ENCODE measurements at places on chromosomes 11 and 22.

GRCh38 chr22:30289980-30290313, 642 bp upstream of the CASTOR1 start:
- H3K4me1 ChIP-seq, result peaks cover 32% of the 10 kb centered on the region
- H3K36me3 ChIP-seq, result no peaks in the 10 kb centered on the region
- H3K4me3 ChIP-seq, result peak overlapping the region; percentile 87
- no peaks in the 10 kb centered on the region for H3K27me3 ChIP-seq
- peak overlapping the region; percentile 44 for H3K27ac ChIP-seq

GRCh38 chr11:111452817-111453552, 59.2 kb downstream of the BTG4 start:
- no peak overlapping the region for H3K4me3 ChIP-seq
- H3K4me1 ChIP-seq, result no peaks in the 10 kb centered on the region
- H3K27ac ChIP-seq, result no peak overlapping the region
- H3K27me3 ChIP-seq, result no peaks in the 10 kb centered on the region
- DNase-seq, result no peak

GRCh38 chr11:69311767-69312385, 17.9 kb downstream of the MYEOV start:
- no peaks in the 10 kb centered on the region for H3K27me3 ChIP-seq
- H3K4me3 ChIP-seq, result no peak overlapping the region
- peaks cover 39% of the 10 kb centered on the region for H3K4me1 ChIP-seq

DNA sequence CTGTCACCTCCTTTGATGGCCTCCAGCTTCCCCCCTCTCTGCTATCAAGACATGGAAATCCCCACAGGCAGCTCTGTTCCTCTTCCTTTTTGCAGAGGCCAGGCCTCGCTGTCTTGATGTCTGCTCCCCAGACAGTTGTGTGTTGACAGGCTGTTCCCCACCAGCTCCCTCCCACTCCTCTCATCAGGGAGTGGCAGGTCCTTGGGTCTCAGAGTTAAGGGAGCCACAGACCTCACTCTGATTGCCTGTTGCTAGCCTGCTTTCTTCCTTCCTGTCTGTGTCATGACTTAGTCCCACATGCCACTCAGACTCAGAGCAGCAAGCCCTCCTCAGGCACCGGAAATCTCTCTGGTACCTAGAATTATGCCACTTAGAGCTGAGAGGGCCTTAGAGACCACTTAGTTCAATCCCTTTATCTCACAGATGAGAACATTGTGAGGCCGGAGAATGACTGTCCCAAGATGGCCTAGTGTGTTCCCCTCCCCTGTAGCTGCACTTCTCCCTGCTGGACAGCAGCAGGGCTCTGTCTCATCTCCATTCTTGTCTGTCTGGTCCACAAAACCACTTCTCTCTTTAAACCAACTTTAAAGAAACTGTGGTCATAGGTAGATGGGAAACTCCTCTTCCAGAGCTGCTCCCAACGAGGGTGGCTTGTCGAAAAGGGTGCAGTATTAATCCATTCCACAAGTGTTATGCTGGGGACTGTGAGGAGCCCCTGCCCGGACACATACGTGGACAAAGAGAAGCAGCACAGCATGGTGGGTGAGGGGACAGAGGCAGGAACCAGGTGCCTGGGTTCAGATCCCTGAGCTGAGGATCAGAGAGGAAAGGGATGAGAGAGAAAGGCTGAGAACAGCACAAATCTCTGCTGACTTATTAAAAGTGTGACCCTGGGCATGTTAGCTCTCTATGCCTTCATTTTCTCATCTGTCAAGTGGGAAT, 4.2 kb downstream of the AMPD3 start:
- no peak overlapping the region for H3K27ac ChIP-seq
- peaks cover 30% of the 10 kb centered on the region for H3K4me1 ChIP-seq
- H3K27me3 ChIP-seq, result no peaks in the 10 kb centered on the region
- H3K36me3 ChIP-seq, result no peaks in the 10 kb centered on the region
- H3K4me3 ChIP-seq, result no peak overlapping the region
- DNase-seq, result no peak

GRCh38 chr11:13349046-13349445, 71.5 kb downstream of the BMAL1 start:
- H3K27ac ChIP-seq, result no peak overlapping the region
- H3K4me3 ChIP-seq, result no peak overlapping the region
- no peaks in the 10 kb centered on the region for H3K4me1 ChIP-seq
- H3K27me3 ChIP-seq, result no peaks in the 10 kb centered on the region

DNA sequence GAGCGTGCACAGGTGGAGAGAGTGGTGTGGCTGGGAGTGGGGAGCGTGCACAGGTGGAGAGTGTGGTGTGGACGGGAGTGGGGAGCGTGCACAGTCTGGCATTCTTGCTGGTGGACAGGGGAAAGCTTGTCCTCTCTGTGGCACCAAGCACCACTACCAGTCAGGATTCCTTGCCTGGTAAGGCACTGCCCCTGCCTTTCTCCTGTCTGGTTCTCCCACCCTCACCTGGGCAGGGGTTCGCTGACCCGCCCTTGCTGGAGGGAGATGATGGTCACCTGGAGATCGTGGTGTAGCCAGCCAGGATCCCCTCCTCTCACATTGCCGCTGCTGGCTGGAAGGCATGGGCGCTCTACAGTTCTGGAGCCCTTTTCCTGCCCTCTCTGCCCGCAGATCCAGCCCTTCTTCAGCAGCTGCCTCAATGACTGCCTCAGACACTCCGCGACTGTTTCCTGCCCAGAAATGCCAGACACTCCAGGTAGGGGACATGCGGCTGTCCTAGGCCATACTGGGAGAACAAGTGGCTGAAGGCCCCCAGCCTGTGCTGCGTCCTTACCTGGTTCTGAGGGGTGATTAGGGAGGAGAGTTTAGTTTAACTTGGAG, 16.7 kb downstream of the TMEM121B start:
- H3K4me3 ChIP-seq, result no peak overlapping the region
- H3K4me1 ChIP-seq, result no peaks in the 10 kb centered on the region
- no peaks in the 10 kb centered on the region for H3K36me3 ChIP-seq
- H3K27me3 ChIP-seq, result no peaks in the 10 kb centered on the region
- no peak for DNase-seq

- no peaks in the 10 kb centered on the region for H3K4me1 ChIP-seq
- H3K27ac ChIP-seq, result no peak overlapping the region
- H3K27me3 ChIP-seq, result no peaks in the 10 kb centered on the region
- DNase-seq, result no peak
- H3K4me3 ChIP-seq, result no peak overlapping the region
Observed at GRCh38 chr11:2758751-2759150, 59.0 kb upstream of the KCNQ1OT1 start.

DNA sequence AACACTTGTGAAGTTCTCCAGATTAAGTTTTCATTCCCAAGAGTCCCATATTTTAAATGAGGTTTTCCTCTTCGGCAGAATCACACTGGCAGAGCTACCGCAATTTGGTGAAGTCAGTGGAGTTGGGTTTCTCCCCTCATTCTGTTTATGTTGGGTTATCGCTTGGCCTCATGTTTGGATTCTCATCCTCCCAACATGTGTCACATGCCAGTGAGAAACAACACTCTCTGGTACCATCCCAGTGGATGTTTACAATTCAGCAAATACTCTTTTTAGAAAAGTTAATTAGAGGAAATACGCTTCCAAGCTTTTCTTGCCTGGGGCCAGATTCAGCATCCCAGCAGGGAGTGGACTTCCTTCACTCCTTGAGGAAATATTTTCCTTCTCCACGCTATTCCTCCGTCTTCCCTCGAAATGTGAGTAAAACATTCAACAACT, 2.1 kb downstream of the PAMR1 start:
- no peak for DNase-seq
- peaks cover 52% of the 10 kb centered on the region for H3K27me3 ChIP-seq
- H3K4me1 ChIP-seq, result no peaks in the 10 kb centered on the region
- H3K27ac ChIP-seq, result no peak overlapping the region

- no peak for DNase-seq
- no peaks in the 10 kb centered on the region for H3K4me1 ChIP-seq
- no peak overlapping the region for H3K4me3 ChIP-seq
- no peaks in the 10 kb centered on the region for H3K36me3 ChIP-seq
- H3K27ac ChIP-seq, result no peak overlapping the region
Observed at GRCh38 chr11:11948242-11948947, 60.0 kb downstream of the DKK3 start.

All from PC-9 (cell line).